ENCODE measurements at places on chromosomes 3 and 15. TPM values are rescaled to one million over a fixed set of nuclear protein-coding genes. Genes with fewer than 3 reads are reported as not detected.
A peak's percentile ranks its signal among the peaks of the same experiment; 100 is the strongest.

Gene ZIC1
- total RNA-seq = 15.6 TPM

GRCh38 chr3:72162649-72163184 is 377.8 kb upstream of the PROK2 start:
- no peak for DNase-seq

- no peak for DNase-seq
Observed at GRCh38 chr15:98937413-98938104, 70.0 kb downstream of the PGPEP1L start.

Gene PCOLCE2
- 4.5 TPM for total RNA-seq

GRCh38 chr15:31108836-31109235 is 7.3 kb upstream of the TRPM1 start:
- DNase-seq = no peak

Gene BFSP2
- total RNA-seq = 1.1 TPM

Gene DNAH12
- total RNA-seq = 0.62 TPM

GRCh38 chr3:147410116-147410525 is 956 bp downstream of the ZIC1 start:
- no peak for DNase-seq

DNA sequence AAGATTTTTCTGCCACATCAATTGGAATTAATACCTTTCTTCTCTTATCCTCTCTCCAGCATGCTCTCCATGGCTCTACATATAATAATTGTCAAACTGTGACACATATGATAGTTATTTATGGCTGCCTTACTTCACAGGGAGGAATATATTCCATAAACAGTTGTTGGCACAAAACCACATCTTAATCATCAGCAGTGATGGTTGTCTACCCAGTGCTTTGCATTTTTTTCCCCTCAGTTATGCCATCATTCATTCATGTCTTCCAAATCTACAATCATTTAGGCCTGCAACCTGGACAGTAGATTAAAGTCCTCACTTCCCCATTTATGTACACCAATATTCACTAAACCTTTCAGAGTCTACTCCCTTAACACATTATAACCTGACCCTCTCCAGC is 107.7 kb downstream of the THRB start:
- DNase-seq = no peak

Gene BCHE
- 15.1 TPM for total RNA-seq

DNA sequence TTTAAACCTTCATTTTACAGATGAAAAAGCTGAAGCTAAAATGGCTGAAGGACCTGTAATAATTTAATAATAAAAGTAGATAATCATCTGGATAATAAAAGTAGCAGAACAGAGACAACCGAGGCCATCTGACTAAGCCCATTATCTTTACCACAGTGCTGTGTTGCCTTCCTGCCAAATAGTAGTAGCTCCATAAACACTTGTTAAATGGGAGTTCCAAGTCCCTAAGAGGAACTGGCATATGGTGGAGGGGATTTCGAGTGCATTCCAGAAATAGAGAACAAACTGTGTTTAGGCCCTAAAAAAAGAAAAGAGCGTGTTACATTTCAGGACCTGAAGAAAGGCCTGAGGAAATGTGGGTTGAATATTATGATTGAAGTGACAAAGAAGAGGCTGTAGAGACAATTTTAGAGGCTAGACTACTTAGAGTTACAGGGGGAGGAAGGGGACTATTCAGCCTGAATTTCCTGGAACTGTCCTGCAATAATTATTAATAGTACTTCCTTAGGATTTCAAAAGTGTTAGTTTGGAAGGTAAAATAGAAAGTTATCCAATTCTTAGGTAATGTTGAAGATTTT is 424.3 kb downstream of the ROBO2 start:
- DNase-seq = no peak

Gene COPG1
- total RNA-seq = 117 TPM

Gene GOLGA8S
- total RNA-seq = not detected

DNA sequence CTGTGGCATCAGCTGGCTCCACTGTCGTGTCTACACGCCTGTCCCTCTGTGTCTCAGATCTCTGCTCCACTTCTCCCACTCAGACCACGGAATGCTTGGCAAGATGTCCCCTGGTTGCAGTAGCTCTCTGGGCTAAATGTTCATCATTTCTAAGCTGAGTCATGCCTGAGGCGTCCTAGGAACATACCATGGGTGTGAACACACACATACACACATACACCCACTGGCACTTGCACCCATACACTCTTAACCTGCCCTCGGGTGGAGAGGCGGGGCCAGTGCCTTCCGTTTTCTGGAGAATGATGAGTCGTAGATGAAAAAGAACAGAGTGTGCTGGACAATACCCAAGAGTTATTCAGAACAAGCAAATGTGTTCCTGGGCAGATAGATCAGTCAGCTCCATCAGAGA is 72.4 kb downstream of the SENP2 start:
- peak; percentile 62 for DNase-seq

Gene CHMP2B
- total RNA-seq = 36.7 TPM

Gene CADPS
- total RNA-seq = 206 TPM

GRCh38 chr3:190053919-190054672 is 66.6 kb downstream of the P3H2 start:
- DNase-seq = no peak

GRCh38 chr15:66408675-66409282 is 22.1 kb downstream of the MAP2K1 start:
- no peak for DNase-seq

DNA sequence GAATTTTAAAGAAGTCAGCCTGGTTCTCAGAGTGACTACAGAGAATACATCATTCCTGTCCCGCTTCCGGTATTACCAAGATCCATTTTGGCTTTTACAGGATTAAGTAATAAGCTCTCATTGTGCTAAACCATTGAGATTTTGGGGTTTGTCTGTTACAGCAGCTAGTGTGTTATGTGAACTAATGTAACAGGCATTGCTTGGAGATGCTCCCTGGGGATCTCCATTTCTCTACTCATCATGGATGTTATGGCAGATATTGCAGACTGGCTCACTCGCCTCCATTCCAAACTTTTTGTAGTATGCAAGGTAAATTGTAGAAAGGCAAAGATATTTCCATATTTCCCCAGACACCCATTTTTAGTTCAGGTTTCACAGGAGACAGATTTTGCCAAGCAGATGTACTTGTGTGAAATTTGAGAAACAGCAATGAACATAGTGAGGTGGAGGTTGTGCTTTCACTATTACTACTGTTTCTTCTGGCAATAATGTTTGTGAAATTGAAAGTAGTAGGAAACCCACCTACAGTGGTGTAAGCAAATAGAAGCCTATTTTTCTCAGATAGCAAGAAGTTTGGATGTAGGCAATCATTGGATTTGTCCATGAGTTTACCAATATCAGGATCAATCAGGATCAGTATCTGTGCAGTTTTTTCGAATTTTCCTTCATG is 177.1 kb upstream of the GALNT15 start:
- DNase-seq = no peak

GRCh38 chr3:88219138-88219792 is 69.5 kb downstream of the C3orf38 start:
- DNase-seq = no peak

Gene CPEB1
- 2.8 TPM for total RNA-seq

- no peak for DNase-seq
Observed at GRCh38 chr3:66411474-66411873, 89.3 kb downstream of the LRIG1 start.

GRCh38 chr3:138471481-138471880 is 37.1 kb downstream of the ESYT3 start:
- no peak for DNase-seq

GRCh38 chr15:68646156-68646555 is 67.4 kb downstream of the CORO2B start:
- peak; percentile 64 for DNase-seq

GRCh38 chr15:70292076-70292760 is 194.5 kb upstream of the TLE3 start:
- no peak for DNase-seq

Gene SUSD5
- 3.0 TPM for total RNA-seq

GRCh38 chr15:52280326-52281084 is 15.1 kb downstream of the MYO5C start:
- no peak for DNase-seq

DNA sequence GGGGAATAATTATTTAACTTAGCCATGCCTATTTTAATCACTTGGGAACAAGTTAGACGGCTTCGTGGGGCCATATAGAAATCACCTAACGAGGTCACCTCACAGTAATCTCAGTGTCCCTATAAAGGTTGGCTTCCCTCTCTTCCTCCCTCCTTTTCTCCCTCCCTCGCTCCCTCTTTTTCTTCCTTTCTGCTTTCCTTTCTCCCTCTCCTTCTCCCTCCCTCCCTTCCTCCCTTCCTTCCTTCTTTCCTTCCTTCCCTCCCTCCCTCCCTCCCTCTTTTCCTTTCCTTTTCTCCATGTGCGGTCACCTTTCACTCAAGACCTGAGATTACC is 206.1 kb upstream of the DPH6 start:
- no peak for DNase-seq

GRCh38 chr3:184380627-184381260 is 890 bp downstream of the CHRD start:
- DNase-seq = no peak

DNA sequence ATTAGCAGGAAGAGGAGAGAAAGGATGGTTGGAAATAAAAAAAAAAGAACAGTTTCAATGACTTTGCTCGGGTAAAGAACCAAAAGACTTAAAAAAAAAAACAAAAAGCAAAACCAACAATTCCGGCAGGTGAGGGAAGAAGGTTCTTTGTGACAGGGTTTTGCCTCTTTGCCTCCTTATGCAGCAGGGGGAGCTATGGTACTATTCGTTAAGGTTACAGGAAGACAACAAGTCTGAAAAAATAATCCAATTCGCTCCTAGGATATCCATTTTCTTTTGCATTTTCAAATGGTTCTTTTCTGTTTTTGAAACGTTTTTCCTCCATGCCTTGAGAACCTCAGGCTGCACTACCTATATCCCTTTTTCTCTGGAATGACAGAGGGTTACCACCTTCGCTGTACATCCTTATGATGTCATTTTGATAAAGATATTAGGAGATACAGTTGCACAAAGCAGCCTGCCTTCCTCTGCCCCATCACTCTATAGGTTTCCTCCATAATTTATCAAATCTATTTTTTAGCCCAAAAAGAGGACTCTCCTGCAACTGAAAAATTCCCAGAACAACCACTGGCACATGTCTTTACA is 55.0 kb downstream of the CFAP20DC start:
- DNase-seq = no peak

Gene ACTC1
- 0.31 TPM for total RNA-seq

Gene FRMD5
- total RNA-seq = 29.2 TPM

Gene PLD1
- 6.6 TPM for total RNA-seq

- DNase-seq = no peak
Observed at GRCh38 chr15:99616773-99617342, 51.1 kb downstream of the MEF2A start.

GRCh38 chr3:115581362-115582135 is 41.8 kb upstream of the GAP43 start:
- DNase-seq = no peak

- DNase-seq = no peak
Observed at GRCh38 chr15:101635944-101636727, 16.0 kb downstream of the TM2D3 start.

- no peak for DNase-seq
Observed at GRCh38 chr3:111592936-111593335, 2.2 kb downstream of the ZBED2 start.

Gene DGKG
- 3.0 TPM for total RNA-seq

- DNase-seq = no peak
Observed at GRCh38 chr15:39471785-39472574, 108.9 kb upstream of the THBS1 start.

GRCh38 chr15:87755226-87755625 is 501.3 kb downstream of the NTRK3 start:
- no peak for DNase-seq

GRCh38 chr3:73549051-73549600 is 75.6 kb downstream of the PDZRN3 start:
- no peak for DNase-seq

DNA sequence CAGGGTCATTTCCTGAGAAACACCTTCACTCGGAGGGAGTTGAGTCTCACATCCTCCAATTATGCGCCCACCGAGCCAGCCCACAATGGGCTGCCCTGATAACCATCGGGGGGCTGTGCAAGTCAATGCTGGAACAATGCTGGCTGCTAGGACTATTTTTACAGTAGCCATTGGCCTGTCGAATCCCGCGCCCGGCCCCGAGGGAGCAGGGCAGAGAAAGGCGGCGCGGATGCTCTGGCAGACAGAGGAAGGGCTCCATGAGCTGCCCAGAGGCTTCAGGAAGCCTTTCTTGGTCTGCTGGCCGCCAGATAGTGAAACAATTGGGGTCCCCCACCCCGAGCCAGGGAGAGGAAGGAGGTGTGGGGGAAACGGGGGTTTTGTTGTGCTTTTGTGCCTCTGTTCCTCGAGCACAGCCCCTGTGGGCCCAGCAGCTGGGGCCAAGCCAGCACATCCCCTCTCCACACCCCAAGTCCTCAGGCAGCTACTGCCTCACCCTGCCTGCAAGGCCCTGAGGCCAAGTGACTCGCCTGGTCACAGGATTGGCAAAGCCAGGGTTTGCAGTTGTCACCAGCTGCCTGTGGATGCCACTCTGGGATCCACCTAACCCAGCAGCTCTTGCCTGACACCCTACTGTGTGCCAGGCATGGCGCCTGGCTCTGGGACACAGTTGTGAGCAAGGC is 39.0 kb downstream of the SLC6A6 start:
- DNase-seq = no peak

- DNase-seq = no peak
Observed at GRCh38 chr3:76383781-76384180, 598.4 kb upstream of the ZNF717 start.

Gene NXPE3
- 21.1 TPM for total RNA-seq

Gene SLC2A2
- total RNA-seq = not detected

Measured in occipital lobe (tissue), 3 donors.